ENCODE measurements at places on chromosomes 12 and 14.

- DNase-seq, result no peak
Measured at GRCh38 chr12:112496496-112496895, 77.7 kb downstream of the PTPN11 start.

DNA sequence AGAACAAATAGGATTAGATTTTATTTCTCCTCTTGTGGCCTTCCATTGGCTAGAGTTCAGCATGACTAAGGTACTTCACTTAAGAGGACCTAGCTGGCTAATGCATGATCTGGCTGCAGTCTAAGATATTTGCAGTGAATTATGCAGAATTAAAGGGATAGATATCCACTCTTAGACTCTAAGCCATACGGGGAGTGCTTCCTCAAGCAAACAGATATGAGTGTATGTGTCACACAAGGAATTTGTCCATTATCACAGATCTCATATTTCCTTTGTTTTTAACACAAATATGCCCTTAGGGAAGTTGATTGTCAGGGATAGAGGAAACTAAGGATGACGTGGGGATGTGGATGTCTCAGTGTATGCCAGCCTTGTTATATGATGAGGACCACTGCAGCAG is 88.1 kb upstream of the DHRS4 start:
- no peak for DNase-seq

- no peak for DNase-seq
Measured at GRCh38 chr14:66398437-66398836, 87.7 kb upstream of the CCDC196 start.

DNA sequence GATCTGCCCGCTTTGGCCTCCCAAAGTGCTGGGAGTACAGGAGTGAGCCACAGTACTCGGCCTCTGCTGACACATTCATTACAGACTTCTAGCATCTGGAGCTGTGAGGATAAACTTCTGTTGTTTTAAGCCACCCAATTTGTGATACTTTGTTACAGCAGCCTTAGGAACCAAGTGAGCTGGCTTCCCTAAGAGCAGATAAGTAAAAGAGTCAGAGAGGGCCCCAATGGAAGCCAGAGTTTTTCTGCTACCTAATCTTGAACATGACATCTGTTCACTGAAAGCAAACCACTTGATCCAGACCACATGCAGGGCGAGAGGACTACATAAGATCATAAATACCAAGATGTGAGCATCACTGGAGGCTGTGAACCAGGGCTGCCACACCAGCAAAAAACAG is 3.7 kb upstream of the MAPKAPK5 start:
- no peak for DNase-seq

DNA sequence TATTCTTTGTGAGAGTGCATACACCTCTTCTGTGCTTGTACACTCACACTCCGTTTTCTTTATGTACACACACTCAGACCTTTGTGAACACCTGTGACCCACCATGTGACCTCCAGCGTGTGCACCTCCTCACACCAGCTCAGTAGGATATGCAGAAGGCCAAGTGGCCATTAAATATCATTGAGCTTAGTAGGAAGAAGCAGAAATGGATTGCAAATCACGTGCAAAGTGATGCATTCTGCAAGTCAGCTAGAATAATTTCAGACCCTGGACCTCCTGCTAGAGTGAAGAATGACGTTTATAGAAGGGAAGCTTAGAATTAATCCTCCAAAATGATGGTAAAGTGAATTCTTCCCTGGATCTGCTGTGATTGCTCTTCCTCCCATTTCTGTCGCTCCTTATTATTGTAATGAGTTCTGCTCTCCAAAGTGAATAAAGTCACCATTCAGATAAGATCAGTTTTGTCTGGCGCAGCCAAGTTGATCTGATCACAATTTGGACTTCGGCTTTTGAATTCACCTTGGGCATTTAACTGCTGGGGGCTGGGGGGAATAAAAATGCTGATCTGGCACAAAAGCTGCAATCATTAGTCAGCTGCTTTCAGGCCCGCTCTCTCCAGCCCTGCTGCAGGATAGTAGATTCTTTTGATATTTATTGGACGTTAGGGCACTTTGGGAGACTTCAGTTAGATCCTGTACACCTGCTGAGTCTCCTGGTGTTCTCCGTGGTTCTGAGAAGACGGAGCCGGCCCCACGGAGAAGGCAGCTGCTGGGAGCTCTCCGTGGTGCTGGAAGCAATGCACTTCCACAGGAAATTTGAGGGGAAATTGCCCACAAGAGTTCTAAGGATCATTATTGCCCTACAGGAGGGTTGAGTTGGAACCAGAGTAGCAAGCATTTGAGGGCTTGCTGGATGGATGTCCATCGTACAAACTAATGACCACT is 12.4 kb upstream of the NRXN3 start:
- no peak for DNase-seq

- DNase-seq, result no peak
Measured at GRCh38 chr12:52238207-52238840, 5.3 kb downstream of the KRT7 start.

DNA sequence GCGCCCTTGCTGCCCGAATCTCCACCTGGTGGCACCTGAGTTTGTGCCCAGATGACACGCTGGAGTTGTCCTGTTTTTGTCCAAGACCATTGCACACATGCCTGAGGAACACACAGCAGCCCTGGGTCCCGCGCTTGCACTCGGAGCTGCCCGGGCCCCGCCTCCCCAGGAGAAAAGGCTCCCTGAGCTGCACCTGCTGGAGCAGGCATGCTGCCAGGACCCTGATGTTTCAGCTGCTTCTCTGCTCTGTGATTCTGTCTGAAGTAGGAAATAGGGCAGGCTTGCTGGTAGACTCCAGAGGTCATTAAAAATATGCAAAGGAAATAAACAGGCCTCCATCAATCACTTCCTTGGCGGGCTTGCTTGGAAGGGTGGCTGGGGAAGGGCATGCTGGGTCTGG is 271.6 kb downstream of the CACNA1C start:
- DNase-seq, result no peak

DNA sequence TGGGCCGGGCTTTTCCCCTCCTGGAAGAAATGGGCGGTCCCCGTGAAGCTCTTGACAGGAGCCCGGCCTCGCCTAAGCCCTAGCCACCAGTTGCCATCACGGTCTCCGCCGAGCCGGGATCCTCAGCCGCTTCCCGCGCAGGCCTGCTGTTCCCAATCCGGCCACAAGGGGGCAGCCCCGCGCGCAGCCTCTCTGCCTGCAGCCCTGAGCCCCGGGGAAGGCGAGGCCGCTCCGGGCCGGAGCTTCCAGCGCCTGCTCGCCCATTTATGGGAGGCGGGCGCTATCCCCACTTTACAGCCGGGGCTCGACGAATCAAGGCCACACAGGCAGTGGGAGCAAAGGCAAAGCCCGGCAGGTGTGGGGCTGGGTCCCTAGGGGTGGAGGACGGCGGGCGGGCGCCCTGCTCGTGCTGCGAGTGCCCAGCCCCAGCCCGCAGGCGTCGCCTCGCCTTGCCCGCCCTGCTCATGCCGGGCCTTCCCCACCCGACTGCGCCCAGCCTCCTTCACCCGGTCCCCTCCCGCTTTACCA is 61.5 kb downstream of the LGMN start:
- DNase-seq, result peak; percentile 52

DNA sequence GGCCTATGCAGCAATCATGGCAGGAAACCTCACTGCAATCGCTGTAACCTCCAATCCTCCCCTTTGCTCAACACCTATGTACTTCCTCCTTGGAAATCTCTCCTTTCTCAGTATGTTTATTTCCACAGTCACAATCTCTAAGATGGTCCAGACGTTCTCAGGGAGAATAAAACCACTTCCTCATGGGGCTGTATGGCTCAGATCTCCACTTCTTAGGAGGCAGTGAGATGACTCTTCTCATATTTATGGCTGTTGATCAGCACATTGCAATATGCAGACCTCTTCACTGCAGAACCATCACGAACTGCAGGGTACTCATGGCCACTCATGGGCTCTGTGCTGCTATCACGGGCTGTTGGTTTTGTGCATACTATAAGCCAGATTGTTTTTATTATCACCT is 17.1 kb upstream of the OR4K17 start:
- no peak for DNase-seq

DNA sequence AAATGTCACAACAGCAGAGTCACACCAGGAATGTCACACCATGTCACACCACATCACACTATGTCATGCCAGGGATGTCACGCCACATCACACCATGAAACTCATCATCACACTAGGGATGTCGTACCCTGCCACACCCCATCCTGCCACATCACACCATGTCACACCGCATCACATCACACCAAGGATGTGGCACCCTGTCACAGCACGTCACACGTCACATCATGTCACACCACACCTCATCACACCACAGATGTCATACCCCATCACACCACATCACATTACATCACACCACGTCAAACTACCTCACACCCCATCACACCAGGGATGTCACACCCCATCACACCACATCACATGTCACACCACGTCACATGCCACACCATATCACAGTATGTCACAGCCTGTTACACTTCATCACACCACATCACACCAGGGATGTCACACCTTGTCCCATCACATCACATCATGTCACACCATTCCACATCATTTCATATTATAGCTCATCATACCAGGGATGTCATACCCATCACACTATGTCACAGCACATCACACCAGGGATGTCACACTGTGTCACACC is 90.9 kb downstream of the TMEM121 start:
- DNase-seq, result no peak

GRCh38 chr14:54816450-54816849 is 86.2 kb downstream of the GCH1 start:
- no peak for DNase-seq

DNA sequence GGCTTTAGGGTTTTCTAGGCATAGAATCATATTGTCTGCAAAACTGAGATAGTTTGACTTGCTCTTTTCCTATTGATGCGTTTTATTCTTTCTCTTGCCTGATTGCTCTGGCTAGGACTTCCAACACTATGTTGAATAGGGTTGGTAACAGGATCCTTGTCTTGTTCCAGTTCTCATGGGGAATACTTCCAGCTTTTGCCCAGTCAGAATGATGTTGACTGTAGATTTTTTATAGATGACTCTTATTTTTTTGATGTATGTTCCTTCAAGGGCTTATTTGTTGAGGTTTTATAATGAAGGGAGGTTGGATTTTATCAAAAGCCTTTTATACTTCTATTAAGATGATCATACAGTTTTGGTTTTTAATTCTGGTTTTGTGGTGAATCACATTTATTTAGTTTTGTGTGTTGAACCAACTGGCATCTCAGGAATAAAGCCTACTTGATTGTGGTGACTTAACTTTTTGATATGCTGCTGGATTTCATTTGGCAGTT is 478.2 kb downstream of the TMEM117 start:
- DNase-seq, result no peak

GRCh38 chr14:38500125-38500524 is 244.2 kb upstream of the CLEC14A start:
- no peak for DNase-seq

- no peak for DNase-seq
Measured at GRCh38 chr12:69405566-69405865, 46.0 kb downstream of the YEATS4 start.

- no peak for DNase-seq
Measured at GRCh38 chr14:84375235-84375634, 1154.7 kb upstream of the FLRT2 start.

- DNase-seq, result no peak
Measured at GRCh38 chr12:18882690-18883089, 144.8 kb downstream of the CAPZA3 start.

GRCh38 chr12:104669851-104670337 is 213.1 kb downstream of the CHST11 start:
- DNase-seq, result peak; percentile 24

DNA sequence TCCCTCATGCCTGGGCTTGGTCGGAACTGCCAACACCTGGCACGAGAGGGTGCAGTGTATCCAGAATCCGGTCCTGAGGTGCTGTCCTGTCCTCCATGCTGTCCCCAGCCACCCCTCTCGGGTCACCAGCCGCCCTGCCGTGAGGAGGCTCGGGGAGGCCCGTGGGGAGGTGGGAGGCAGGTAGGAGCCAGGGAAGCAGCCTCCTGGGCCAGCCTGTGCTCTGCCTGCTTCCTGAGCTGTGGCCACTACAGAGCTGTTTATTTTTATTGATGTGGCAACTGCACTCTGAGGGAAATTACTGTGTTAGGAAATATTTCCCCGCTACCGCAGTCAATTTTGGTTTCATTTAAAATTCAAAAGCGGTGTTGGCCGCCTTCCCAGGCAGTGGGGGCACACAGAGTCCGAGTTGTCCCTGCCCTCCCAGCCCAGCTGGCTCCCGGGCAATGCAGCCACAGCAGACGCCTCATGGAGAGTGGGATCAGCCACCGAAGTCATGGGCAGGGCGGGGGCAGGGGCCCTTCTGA is 18.3 kb downstream of the NOC4L start:
- peak; percentile 32 for DNase-seq

GRCh38 chr14:40133463-40133862 is 701.2 kb upstream of the FBXO33 start:
- no peak for DNase-seq

DNA sequence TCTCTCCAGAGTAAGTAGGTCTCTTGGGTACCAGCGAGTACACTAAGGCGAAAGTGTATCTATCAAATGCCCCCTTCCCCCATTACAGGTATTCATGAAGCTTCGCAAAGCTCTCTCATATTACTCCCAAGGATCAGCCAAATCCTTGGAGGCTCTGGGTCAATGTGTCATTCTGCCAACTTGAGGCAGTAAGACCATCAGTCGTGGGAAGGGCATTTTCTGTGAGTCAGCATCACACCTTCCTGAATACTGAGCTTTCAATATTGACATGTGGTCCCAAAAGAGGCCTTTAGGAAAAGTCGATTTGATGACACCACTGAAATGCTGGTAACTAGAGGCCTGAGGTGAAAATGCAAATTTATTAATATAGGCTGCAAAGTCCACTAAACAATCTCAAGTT is 323.9 kb downstream of the LRIG3 start:
- no peak for DNase-seq

DNA sequence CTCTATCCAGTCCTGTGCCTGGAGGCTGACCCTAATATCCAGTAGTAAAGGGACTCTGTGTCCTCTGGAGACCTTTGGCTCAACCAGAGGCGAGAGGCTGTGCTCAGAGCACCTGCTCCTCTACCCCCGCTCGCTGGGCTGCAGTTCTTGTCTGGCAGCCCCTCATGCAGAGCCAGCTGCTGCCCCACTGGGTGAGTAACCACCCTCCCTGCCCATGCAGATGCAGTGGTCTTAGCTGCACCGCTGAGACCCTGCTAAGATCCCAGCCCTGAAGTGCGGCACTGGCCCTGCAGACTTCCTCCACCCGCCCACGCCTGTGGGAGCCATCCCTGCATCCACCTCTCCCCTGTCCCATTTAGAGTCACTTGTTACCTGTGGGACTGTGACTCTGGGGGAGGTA is 347.5 kb upstream of the SFSWAP start:
- DNase-seq, result no peak

DNA sequence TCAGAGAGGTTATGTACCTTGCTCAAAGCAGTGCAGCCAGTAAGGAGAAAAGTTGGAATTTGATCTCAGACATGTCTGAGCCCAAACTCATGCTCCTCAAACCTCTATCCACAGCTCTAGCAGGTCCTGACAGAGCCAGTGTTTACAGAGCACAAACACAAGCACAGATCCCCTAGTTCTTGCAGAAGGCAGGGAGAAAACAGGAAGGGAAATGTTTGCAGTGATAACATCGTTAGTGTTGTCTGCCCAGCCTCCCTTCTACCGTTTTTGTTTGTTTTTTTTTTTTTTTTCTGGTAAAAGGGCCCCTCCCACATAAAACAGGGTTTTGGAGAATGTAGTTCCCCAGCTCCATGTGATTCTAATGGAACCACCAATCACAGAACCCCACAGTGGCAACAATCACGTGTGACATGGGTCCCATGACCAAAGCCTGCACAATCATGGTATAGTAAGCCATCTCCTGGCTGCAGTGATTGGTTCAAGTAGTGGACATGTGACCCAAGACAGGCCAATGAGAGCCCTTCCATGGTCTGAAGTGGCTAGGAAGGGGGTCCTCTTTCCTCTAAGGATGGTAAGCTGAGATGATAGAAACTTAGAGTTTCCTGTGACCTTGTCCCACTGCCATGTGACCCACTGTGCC is 513.4 kb downstream of the MED13L start:
- DNase-seq, result no peak

GRCh38 chr14:67416085-67416484 is 4.1 kb upstream of the PLEK2 start:
- DNase-seq, result no peak
